Fibroblast of skin of right biceps (primary cell): ENCODE measurements at places on chromosomes 4 and X.

- no peak for DNase-seq
Observed at GRCh38 chr4:40648742-40649281, 19.1 kb upstream of the RBM47 start.

- DNase-seq, result peak; percentile 32
Observed at GRCh38 chrX:26783512-26784225, 567.7 kb downstream of the MAGEB5 start.

DNA sequence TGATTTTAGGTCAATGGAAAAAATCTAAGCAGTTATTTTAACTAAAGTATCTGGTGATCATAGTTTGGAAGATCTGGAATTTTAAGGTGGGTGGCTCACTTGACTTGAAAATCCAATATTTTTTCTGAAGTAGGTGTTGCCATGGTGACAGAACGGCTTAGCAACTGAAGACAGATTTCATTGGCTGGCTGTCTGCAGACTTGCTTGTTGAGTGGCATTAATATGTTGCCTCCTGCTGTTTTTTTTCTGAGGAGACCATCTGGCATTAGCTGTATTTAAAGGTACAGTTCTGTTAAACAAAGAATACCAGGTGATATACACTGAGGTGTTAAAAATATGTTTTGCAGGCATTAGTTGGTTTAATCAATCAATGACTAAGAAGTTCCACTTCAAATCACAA lies 19.8 kb downstream of the CPE start:
- DNase-seq, result no peak

- no peak for DNase-seq
Observed at GRCh38 chr4:1105067-1105466, 8.3 kb downstream of the RNF212 start.

- no peak for DNase-seq
Observed at GRCh38 chr4:99264927-99265326, 25.9 kb downstream of the ADH1A start.

DNA sequence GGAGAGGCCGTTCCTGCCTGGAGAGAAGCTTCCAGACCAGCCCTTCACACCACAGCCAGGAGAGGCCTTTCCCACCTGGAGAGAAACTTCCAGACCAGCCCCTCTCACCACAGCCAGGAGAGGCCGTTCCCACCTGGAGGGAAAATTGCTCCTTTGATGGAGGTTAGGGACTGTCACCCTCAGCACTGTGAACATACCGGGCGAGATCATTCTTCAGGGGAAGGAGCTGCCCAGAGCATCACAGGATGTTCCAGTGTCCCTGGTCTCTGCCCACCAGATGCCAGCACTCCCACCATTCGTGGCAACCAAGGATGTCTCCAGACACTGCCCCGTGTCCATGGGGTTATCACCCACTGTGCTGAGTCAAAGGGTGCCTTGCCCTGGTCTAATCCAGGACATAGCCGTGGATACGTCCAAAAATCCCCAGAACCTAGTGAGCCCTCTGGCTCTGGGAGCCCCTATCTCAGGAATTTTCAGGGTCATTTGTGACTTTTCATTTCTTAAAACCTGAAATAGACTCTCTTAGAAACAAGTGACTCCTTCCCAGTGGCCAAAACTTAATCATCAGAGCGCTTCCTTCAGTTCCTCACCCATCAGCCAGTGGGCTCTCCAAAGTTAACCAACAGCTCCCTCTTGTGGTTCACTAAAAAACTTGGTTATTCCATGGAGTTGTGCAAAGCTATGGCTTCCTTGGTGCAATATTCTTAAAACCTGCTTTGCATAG lies 80.2 kb downstream of the CRMP1 start:
- peak; percentile 65 for DNase-seq

DNA sequence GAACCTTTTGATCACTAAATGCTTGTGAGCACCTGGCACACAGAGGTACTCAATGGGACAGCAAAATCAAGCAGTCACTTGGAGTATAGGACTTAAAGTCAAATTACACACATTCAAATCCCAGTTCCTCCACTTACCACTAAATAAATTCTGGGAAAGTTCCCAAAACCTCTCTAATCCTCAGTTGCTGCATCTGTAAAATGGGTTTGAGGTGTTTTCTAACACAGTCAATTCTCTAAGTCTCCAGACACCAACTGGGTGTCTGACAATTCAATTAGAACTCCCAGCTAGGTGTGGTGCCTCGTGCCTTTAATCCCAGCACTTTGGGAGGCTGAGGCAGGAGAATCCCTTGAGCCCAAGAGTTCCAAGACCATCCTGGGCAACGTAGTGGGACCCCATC lies 19.0 kb downstream of the QDPR start:
- DNase-seq, result no peak

GRCh38 chr4:176385601-176386000 lies 65.8 kb downstream of the SPCS3 start:
- no peak for DNase-seq

DNA sequence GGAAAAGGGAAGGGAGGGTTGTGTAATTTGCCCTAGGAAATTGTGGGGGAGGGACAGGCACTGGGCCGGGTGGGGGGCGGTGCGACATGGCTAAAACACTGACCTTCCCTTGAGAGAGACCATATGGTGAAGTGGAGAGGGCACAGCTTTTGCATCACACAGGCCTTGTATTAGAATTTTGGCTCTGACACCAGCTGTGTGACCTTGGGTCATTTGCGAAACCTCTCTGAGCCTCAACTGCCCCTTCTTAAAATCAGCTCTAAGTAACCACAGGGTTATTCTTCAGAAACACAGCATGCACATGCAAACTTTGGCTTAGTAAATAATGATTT lies 25.8 kb downstream of the PDGFRA start:
- DNase-seq, result no peak

DNA sequence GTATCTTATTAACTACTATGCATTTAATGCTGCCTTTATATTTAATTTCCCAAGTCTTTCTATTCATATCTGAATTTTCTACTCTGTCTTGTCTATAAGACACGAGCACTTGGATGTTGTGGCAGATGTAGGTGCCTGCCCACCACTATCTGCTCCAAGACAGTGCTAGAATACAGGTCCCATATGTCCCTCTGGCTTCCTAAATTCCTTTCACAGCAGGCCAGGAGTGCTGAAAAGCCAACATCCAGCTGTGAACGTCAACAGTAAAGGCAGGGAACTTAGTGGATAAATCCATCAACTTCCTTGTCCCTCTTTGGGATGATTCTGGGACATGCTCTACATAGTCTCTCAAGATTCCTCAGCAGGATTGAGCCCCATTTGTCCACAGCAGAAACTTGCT lies 245.1 kb upstream of the ETNPPL start:
- DNase-seq, result no peak

- peak; percentile 47 for DNase-seq
Observed at GRCh38 chrX:9227276-9227675, 193.3 kb upstream of the FAM9B start.

DNA sequence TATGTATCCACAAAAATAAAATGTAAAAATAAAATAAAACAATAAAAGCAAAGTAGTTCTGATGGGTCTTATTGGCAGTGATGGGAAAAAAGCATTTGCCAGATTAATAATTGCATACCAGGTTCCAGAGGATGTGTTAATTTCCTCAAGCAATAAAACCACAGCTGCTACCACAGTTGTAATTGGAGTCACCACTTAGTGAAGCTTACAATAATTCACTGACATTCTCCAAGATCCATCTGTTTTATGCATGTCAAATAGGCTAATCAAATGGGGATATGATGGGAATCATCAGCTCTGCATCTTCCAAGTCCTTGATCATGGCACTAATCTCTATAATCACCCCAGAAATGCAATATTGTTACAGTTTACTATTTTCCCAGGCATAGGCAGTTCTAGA lies 123.5 kb upstream of the EMCN start:
- no peak for DNase-seq

DNA sequence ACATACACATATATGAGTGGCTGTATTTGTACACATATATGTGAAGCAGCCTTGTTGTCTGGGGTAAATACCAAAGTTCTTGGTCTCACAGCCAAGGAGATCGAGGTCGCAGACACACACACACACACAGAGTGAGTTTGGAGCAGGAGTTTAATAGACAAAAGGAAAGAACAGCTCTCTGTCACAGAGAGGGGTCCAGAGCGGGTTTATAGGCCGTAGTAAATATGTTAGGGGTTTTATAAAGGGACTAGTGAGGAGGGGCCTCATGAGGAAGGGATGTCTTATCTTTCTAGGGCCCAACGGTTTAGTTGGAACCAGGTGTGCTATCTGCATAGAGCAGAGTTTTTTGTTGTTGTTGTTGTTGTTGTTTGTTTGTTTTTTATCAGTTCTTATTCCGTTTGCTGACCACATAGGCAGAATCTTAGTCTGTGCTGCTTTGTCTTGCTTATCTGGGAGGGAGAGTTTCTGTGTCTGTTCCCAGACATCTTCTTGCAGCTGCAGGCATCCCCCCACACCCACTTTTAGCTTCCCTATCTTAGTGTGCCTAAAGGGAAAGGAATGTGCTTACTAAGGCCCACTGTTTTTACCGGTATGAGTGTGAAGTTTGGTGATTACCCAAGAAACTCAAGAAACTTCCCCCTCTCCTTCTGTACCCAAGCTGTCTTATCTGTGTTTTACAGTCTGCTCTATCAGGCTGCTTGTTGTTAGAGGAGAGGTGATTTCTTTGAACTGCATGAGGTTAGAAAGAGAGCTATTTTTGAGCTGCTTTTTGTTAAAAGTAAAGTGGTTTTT lies 91.9 kb downstream of the TENT5D start:
- DNase-seq, result peak; percentile 35

GRCh38 chr4:103012060-103012459 lies 7.4 kb downstream of the SLC9B1 start:
- DNase-seq, result peak; percentile 55

- no peak for DNase-seq
Observed at GRCh38 chr4:150327262-150327780, 249.1 kb downstream of the DCLK2 start.

- no peak for DNase-seq
Observed at GRCh38 chr4:87409420-87409939, 12.9 kb upstream of the NUDT9 start.

DNA sequence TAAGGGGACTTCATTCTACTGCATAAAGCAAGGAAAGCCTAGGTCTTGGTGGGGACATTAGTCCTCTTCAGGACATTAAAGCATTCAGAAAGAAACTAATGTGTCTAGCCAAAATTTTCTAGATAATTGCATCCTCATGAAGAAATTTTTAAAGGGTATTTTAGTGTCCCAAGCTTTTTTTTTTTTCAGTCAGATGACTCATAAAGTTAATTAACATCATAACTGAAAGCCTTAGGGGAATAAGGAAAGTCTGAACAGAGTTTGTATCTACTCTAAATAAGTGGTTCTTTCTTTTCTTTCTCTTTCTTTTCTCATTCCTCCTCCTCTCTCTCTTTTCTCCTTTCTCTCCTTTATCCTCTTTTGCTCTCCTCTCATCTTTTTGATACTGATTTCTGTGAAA lies 202.4 kb downstream of the ADAMTS3 start:
- DNase-seq, result peak; percentile 30

- DNase-seq, result no peak
Observed at GRCh38 chrX:23989689-23990088, 37.3 kb downstream of the KLHL15 start.

DNA sequence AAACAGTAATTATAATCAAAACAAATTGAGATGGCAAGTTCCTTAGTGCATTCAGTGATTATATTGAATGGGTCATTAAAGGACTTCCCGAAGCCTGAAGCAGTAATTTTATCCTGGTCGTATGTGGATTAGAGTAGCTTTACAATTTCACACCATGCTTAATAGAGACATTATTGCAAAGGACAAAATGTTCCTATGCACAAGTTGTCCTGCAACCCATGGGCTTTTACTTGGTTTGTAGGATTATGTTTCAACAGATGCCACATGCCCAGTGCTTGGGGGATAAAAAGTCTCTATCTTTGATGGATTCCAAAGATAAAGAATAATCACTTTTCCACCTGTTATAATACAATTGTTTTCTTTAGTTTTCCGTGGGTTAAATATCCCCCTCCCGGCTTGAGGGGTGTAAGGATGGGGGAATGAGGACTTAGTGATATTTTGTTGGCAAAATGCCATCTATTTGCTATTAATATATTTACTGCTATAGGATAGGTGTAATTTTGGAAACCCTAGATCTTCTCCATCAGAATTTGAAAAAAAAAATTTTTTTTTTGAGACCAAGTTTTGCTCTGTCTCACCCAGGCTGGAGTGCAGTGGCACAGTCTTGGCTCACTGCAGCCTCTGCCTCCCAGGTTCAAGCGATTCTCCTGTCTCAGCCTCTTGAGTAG lies 156.5 kb upstream of the ETNPPL start:
- DNase-seq, result no peak

- DNase-seq, result no peak
Observed at GRCh38 chr4:152235718-152236117, 300.2 kb downstream of the FBXW7 start.

DNA sequence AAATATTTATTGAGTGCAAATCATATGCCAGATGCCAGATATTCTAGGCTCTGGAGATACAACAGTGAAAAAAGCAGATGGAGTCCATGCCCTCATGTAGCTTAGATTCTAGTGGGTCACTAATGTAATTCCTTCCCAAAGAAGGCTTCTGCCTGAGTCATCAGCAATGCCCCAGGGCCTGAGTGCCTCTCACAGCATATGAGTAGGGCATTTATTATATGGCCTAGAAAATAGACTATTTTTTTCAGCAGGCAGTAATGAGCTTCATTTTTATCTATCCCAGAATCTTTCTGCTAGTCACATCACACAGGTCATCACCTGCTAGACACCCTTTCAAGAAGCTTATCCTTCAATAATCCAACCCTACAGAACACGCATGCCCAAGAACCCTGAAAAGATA lies 22.3 kb downstream of the TMEM31 start:
- peak; percentile 26 for DNase-seq

- no peak for DNase-seq
Observed at GRCh38 chr4:24265989-24266388, 318.4 kb downstream of the DHX15 start.

DNA sequence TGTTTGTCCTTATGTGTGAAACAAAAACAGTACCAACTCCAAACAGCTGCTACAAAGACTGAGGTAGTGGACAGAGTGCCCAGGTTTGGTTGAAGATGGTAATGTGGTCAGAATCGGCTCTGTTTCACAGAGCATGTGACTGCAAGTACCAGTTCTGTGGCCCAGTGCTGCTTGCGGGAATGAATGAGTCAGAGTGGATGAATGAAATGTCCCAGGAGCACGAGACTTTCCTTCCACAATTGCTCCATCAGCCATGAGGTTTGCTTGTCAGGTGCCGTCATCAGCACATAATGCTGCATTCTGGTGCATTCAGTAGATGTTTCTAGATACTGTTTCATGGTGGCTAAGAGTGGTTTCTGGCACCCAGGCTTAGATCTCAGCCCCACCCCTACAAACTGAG lies 84.2 kb downstream of the GPR143 start:
- DNase-seq, result peak; percentile 17

DNA sequence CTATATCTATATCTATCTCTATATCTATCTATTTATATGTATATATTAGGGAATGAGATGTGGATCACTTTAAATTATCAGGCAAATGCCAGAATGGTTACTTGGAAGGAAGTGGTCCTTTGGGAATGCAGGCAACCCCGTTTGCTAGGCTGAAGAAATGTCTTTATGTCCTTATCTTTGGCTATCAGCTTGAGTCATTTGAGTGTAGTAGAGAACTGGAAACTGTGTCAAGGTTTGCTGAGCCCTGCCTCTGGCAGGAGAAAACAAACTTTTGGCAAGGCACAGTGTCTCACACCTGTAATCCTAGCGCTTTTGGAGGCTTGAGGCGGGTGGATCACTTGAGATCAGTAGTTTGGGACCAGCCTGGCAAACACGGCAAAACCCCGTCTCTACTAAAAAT lies 167.3 kb downstream of the ACTRT1 start:
- peak; percentile 0 for DNase-seq

GRCh38 chr4:20590849-20591248 lies 109.4 kb upstream of the PACRGL start:
- DNase-seq, result no peak
